ENCODE measurements at places on chromosomes 5 and 9.

DNA sequence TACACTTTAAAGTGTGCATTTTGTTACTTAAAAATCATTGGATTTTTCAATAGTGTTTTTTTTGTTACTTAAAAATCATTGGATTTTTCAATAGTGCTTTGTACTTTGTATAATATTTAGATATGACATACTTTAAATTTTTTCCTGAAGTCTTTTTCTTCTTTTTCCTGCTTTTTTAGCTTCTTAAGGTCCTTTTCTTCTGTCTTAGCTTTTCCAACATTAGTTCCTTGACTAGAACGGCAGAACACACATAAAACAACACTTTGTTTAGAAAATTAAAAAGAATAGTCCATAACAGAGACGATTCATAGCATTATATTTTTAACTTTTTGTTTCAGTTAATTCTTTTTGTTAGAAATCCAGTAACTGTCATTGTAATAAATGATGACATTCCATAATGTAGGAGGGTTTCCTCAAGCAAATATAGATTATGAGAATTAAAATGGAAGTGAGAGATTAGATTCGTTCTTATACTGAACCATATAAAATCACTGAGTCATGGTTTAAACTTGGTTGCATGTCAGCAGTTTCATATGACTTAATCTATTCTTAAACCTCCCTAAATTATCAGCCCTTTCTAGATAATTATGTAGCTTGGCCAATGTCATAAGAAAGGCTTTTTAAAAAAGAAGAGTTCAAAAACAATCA, 45.3 kb upstream of the RICTOR start:
- DNase-seq, result no peak

DNA sequence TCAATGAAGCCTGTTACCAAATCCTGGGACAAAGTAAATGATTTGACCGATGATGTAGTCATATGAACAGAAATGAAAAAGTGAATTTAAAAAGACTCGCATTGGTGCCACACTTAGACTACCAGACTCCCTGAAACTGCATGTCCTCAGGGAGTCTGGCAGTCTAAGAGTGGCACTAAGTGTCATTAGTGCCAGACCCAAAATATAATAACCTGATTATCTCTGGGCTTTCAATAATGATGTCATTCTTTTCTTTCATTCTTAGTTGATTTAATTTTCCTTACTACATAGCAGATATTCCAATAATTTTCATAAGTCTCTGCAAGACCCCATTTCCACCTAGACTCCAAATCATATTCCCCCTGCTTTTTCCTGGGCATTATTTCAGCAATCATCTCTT, 59.0 kb downstream of the OR2K2 start:
- no peak for DNase-seq

DNA sequence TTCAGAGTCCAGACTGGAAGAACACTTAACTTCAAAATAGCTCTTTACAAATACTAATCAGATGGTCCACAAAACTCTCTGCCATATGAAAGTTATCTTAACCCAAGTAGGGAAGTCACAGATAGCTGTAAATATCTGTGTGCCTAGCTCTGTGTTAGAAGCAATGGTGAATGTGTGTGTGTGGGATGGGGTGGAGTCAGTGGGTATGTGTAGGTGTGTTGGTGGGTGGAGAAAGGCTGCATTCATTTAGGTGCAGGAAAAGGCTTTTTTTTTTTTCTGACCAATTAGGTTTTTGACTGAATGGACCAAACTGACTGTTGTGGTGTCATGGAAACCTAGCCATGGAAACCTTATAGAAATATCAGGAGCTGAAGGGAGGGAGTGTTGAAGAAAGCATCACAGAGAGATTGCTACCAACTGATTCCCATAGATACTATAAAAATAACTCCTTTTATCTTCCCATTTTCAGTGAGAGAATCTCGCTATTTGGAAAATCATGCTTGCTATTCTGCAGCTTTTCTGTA, 156.2 kb upstream of the NR3C1 start:
- no peak for DNase-seq

- no peak for DNase-seq
Observed at GRCh38 chr5:43515678-43516048, 715 bp upstream of the C5orf34 start.

- DNase-seq, result no peak
Observed at GRCh38 chr5:173920024-173920753, 32.0 kb downstream of the CPEB4 start.

DNA sequence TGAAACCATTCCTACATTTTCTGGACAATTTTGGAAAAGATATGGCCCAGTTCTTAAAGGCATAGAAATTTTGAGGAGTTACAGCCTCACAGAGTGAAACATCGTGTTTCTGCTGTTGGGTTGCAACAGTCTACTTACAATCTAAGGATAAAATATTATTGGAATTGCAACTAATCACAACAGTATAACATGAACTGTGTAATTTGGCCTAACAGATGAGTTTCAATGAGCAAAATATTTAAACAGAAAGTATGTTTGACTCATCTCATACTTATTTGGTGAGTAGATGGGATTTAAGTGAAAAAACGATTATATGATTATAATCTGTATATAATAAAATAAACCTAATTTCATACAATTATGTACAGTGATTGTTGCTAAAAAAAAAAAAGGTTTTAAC, 1061.8 kb downstream of the CDH12 start:
- DNase-seq, result no peak

DNA sequence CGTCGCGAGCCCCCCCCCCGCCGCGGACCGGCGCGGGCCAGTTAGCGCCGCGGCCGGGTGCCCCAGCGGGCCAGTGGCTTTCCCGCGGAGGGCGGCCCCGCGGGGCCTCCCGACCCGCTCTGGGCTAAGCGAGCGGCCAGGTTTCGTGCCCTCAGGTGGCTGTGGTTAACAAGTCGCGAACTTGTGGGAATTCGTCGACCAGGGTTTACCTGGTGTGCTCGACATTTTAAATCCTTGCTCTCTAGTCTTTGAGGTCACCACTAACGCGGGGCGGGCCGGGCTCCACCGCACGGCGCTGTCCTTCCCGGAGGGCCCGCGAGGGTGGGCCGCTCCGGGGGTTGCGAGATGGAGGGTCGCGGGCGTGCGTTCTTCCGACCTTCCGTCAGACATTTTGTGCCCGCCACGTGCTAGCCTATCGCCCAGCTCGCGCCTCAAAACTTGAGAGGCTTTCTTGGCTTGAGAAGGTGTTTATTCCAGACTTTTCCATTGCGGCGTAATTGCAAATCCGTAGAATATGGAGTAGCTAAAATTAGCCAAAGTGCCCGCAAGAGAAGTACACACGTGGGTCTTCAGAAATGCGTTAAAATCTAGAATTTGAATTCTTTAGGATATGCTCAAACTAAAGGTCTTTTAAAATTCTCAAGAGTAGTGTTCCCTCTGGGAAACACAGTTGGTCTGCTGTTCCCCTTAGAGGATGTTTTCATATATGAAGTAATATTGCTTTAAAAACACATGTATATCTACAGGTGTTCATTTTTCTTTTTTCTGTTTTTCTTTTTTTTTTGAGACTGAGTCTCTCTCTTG, 2.1 kb downstream of the ANP32B start:
- no peak for DNase-seq

DNA sequence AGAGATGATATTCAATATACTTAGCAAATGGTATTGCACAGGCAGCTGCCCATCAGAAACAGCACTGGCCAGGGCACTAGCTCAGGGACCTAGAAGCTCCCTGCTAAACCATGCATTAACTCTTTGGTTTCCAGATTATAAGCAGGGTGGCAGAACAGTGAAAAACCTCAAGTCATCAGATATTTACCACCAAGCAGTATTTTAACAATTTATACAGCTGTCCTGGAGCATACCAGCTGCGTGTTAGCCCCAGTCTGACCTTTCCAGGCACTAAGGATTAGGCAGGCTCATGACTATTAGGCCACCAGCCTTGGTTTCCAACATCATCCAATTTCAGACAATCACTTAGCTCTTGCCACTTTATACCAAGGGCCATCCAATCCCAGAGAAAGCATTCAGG, 326.5 kb downstream of the CAAP1 start:
- DNase-seq, result no peak

DNA sequence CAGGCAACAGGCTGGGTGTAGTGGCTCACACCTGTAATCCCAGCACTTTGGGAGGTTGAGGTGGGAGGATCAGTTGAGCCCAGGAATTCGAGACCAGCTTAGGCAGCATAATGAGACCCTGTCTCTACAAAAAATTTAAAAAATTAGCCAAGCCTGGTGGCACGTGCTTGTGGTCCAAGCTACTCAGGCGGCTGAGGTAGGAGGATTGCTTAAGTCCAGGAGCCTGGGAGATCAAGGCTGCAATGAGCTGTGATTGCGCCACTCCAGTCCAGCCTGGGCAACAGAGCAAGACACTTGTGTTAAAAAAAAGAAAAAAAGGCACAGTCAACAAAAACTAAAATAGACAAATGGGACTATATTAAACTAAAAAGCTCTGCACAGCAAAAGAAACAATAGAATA, 29.3 kb downstream of the ATP6V0E1 start:
- no peak for DNase-seq

GRCh38 chr5:149037817-149038216, 25.0 kb downstream of the SH3TC2 start:
- DNase-seq, result no peak

- no peak for DNase-seq
Observed at GRCh38 chr5:113266227-113266912, 168.4 kb downstream of the TSSK1B start.

GRCh38 chr5:40842351-40842750, 1.2 kb downstream of the CARD6 start:
- DNase-seq, result no peak

DNA sequence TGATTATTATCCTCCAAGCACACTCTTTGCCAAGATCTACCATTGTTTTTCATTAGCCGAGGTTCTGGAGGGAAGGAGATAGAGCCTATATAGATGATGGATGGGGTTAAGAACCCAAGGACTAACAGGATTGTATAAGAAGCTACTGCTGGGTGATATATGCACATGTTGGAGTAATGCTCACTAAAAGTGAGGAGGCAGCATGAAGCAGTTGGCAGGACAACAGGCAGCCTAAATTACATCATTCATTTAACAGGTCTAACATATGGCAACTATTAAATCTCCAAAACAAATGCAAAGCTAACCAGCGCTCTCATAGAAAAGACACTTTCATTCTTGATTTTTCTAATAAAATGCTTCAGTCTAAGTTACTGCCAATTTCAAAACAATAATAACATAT, 293.2 kb downstream of the EPB41L4A start:
- DNase-seq, result peak; percentile 58

DNA sequence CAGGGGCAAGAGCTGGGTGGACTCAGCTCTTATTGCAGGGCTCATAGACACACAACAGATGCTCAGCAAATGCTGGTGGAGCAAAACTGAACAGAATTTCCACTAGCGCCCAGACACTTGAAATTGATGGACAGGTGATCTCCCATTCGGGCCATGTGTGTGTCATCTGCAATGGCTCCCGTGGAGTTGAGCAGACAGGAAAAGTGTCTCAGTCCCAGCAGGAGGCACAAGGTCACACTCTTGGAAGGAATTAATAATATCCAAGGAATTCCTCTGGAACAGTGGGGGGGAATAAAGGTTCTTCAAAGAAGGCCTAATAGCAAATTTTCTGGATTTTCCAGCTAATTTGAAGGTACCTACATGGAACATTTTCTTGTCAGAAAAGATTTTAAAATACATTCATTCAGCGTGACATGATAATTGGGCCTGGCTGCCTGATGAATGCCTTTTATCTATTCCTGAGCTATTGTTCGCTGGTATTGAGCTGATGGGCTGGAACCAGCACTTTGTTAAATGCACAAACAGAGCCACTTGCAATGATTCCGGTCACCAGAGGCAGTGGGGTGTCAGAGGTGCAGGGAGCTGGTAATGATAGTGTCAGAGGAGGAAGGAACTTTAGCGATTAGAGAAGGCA, 31.5 kb upstream of the ALDH1B1 start:
- DNase-seq, result peak; percentile 44

- no peak for DNase-seq
Observed at GRCh38 chr5:125834438-125835115, 588.6 kb upstream of the GRAMD2B start.

- peak; percentile 15 for DNase-seq
Observed at GRCh38 chr5:141637767-141638419, 1.1 kb downstream of the RELL2 start.

- DNase-seq, result no peak
Observed at GRCh38 chr9:137679695-137680305, 61.0 kb downstream of the EHMT1 start.

GRCh38 chr5:78162253-78162862, 132.1 kb downstream of the AP3B1 start:
- DNase-seq, result no peak

DNA sequence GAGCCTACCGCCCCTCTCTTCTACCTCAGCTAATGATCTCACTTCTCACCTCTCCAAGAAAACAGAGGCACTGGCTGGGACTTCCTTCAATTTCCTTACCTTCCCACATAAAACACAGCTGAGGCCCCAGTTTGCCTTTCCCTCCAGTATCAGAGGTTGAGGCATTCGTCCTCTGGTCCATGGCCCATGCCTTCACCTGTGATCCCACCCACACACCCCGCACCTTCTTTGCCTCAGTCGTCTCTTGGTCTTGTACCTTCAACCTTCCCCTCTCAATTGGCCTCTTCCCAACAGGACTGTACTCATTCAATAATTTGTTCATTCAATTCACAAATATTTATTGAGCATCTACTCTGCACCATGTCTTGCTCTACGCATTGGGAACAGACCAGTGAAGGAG, 11.0 kb upstream of the NSD1 start:
- no peak for DNase-seq

- no peak for DNase-seq
Observed at GRCh38 chr9:118449554-118449953, 745.4 kb downstream of the TLR4 start.

- no peak for DNase-seq
Observed at GRCh38 chr5:157108976-157109375, at the start of gene HAVCR2. Gene HAVCR2, minus strand, starts transcription at chr5:157109044. Its CDS starts 61 bp downstream, at chr5:157108983.

GRCh38 chr5:43140286-43140685, 19.6 kb downstream of the ZNF131 start:
- DNase-seq, result no peak

DNA sequence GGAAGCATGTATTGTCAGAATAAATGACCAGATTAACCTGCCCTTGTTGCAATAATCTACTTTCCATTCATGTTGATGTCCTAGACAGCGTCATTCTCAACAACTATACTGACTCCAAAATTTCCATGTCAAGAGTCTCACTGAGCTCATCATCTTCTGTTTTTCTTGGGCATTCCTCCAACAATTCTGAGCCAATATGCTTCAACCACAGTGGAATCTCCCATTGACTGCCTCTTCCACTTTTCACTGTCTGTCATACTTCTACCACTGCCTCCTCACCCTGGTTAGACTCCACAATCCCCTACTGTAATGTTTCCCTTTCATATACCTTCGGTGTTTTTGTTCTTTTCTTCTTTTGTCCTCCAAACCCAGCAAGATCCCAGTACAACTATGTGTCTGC, 162.8 kb downstream of the TLE1 start:
- no peak for DNase-seq

DNA sequence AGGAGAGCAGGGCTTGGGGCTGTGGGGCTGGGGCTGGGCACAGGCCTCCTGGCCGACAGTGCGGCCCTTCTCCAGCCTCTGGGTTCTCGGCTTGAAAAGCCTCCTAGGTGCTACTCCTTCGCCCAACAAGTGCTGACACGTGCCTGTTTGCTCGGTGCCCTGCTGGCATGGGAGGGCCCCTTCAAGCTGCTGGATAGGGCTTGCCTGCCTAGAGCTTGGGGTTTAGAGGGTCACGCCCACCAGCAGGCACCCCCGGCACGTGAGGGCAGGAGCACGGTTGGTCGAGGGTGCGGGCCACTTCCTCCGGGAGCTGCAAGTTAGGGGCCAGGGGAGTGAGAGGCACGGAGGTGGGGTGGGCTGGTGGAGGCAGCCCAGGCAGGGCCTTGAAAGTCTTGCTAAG, 106.2 kb downstream of the RXRA start:
- no peak for DNase-seq
